Hematopoietic multipotent progenitor cell (in vitro differentiated cells): ENCODE measurements at places on chromosomes 12 and 14.

GRCh38 chr14:94426526-94426925 is 26.1 kb downstream of the SERPINA11 start:
- DNase-seq: no peak

DNA sequence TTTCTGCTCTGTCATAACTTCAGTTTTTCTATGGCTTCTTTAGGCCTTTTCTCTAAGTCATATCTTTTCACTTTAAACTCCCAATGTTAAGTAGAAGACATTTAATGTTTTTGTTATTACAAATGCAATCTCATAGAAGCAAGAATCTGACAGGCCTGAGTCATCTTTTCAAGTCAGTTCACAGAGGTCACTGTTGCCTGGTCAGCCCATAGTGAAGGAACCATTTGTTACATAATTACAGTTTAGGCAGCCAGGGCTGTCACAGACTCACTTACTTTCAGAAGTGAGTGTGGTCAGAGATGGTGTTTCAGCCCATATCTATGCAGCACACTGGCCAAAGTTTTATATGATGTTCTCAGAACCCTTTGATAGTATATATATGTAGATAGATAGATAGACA is 46.5 kb downstream of the CCER1 start:
- no peak for DNase-seq

DNA sequence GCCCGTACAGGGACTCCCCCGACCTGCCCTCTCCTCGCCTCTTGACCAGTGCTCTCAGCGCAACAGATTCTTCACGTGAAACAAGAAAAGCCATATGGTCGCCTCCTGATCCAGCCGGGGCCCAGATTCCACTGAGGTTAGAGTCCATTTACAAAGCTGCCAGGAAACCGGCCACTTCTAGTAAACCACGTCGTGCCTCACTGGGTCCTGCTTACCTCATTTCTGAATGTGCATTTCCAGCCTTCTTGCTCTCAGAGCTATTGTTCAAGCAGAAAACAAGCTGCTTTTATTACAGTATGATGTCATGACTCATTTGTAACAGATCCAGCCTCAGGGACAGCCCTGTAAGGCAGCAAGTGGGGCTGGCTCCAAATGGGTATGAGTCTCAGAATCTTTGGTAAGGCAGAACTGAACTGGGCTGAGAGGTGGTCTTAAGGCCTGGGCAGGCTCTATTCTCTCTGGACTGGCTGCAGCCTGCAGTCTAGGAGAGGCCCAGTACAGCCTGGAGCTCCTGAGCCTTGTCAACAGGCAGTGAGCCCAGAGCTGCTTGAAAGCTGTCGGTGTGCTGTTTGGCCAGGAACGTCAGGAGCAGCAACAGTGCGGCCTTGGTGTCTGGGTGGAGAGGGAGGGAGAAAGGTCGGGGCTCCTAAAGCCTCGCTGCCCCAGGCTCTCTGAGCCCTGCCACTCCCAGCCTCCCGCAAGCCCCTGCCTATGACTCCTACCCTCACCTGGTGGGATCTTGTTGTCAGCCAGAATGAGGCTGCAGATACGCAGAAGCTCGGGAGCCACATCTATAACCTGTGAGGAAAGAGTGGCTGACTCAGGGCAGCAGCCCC is 8.3 kb downstream of the REC8 start:
- DNase-seq: no peak

GRCh38 chr12:130128790-130129735 is 33.2 kb upstream of the FZD10 start:
- DNase-seq: no peak

DNA sequence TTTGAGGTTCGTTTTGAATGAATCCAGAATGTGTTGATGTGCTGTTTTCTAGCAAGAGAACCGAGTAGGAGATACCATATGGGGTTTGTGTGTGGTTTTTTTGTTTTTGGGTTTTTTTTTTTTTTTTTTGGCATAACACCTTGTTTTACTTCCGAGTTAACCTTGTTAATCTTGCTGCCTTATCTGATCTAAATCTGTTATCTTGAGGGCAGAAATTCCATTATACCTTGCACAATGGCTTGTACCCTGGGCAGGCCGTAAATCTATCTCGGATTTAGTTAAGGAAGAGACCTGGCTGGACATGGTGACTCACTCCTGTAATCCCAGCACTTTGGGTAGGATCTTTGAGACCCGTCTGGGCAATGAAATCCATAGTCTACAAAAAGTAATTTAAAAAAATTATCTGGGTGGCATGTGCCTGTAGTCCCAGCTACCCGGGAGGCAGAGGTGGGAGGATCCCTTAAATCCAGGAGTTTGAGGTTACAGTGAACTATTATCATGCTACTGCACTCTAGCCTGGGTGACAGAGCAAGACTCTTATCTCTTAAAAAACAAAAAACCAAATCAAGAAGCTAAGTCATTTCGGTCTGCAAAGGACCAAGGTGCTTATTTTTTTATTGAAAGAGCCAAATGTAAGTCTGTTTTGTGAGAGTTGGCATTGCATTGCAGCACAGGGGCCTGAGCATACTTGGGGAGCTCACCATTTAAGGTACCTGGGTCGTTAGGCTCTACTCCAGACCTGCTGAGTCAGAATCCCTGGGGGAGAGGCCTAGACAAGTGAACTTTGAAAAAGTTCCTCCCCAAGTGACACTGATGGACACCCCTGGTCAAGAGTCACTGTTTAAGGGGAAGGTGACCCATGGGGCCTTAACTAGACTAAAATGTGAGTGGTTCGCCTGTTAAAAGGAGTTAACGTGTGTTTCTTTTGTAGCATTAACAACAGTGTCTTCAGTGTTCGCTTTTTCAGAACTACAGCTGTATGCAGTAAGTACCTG is 6.7 kb downstream of the DLST start:
- DNase-seq: peak; percentile 27

DNA sequence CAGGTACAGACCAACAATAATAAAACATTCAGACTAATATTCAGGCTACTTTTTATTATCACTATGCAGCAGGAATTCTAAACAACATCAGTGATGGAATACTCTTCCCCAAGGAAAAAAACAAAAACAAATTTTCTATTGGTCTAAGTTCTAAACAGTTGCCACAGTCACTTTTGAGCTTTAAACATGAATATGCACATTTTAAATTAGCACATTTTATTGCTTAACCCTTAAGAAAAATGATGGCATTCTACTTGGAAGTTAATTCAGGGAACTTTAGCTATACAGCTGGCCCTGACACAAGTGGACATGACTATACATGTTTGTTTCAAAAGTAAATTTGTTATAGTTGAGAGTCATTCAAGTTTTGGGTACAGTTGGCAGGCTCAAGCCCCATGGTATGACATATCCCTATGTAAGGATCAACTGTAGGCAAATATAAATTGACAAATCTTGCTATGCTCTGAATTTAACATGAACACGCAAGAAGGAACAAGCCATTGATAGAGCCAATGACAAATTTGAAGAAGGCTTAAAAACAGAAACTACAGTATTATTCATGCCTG is 224.3 kb upstream of the AMIGO2 start:
- DNase-seq: no peak

GRCh38 chr14:35503646-35504045 is 30.3 kb upstream of the INSM2 start:
- DNase-seq: no peak

DNA sequence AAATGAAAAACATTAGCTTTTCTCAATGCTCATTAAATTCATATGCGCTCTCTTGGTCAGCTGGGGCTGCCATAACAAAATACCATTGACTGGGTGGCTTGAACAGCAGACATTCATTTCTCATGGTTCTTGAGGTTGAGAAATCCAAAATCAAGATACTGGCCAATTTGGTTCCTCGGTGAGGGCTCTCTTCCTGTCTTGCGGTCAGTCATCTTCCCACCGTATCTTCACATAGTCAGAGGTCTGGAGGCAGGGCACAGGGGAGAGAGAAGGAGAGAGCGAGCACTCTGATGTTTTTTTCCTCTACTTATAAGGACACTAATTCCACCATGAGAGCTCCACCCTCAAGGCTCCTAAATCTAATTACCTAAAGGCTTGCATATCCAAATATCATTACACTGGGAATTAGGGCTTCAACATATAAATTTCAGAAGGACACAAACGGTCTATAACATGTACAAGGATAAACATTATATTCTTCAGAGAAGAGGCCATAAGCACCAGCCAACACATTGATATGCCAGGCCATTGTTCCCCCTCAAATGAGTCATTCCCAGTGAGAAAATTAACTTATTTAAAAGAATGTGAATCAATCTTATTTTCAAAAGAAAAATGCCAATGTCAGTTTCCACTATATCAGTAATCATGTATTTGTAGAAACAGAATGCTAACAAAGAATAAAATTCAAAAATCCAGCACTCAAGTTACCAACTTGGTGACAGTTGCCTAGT is 152.2 kb downstream of the BTG1 start:
- no peak for DNase-seq

- DNase-seq: no peak
These were observed 14.2 kb upstream of the ANKRD9 start for GRCh38 chr14:102523569-102524450.

DNA sequence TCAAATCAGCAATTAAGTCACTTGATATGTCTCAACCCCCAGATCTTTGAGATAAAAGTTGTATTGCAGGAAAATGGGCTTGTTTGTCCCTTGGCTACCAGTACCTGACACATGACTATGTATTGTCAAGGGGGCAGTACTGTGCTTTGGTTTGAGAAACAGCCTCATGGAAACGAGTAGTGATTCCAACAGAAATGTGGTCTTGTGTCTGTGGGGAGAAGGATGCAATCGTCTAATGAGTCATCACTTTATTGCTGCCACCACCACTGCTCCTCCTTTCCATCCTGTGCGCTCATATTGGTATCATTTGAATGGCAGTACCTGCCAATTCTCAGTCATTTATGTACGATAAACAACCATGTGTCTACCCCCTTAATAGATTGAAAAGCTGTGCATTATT is 72.8 kb upstream of the ARHGAP5 start:
- no peak for DNase-seq

DNA sequence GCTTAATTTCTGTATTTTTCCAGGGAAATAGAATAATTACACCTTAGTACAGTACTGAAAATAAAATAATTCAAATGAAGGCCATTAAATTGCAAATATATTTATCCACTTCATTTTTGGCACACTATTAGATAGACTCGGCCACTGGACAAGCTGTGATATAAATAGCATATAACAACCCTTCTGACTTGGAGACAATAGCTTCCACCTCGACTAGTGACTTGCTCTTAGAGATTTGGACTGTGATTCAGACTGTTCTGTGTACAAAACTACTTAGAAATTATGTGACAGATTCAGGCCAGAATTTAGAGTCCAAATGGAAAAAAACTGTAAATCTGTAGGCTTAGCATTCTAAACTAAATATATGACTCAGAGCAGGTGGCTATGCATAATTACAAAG is 949.9 kb downstream of the LRFN5 start:
- DNase-seq: no peak

DNA sequence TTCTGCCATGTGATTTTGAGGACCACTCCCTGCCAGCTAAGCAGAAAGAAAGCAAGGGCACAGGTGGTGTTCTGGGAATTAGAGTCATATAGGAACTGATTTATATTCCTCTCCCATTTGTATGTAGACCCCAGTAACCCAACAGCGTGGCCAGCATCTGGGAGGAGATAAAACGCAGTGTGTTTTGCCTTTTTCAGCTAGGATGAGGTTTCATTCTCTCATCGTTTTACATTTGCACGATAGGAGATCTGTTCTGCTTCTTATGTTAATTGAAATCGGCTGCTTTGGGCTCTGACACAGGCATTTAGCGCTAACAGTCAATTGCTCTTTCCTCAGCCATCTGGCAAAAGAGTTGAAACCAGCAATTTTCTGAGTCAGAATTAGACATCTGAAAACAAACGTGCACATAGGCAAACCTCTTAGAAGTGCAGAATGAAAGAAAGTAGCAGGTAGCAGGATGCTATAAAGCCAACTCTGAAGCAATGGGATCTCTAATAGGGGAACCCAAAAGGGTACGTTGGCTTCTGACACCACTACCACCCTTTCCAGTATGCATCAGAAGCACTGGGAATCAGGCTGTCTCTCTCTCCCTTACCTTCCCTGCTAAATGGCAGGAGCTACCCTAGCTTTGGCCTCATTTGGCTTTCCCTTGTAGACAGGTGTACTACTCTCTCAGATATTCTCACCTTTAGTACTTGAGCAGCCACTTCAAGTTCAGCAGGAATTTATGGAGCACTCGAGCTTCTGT is 219.1 kb downstream of the PHLDA1 start:
- DNase-seq: no peak

DNA sequence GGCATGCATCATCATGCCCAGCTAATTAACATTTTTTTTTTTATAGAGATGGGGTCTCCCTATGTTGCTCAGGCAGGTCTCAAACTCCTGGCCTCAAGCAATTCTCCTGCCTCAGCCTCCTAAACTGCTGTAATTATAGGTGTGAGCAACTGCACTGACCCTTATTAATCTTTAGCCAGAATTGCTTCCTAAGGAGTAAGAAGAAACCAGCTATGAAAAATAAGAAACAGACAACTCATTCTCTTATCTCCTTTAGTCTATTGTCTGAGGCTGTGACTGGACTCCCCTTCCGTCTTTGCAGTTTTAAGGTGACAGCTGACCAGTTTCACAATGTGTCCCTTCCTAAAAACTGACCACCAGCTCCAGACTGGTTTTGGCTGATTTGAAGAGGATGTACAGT is 52.4 kb downstream of the EMP1 start:
- no peak for DNase-seq

GRCh38 chr14:62347562-62348011 is 585.4 kb downstream of the SNAPC1 start:
- DNase-seq: no peak

- peak; percentile 32 for DNase-seq
These were observed 27.9 kb downstream of the HNRNPC start for GRCh38 chr14:21241218-21241819.
